ENCODE measurements at places on chromosomes 3 and 15.

GRCh38 chr3:165837058-165837525 is at the start of gene BCHE:
TSS of gene BCHE (minus strand) at chr3:165837423. CDS start at chr3:165831033, 6,390 bp downstream.
- peak; percentile 2 for DNase-seq

DNA sequence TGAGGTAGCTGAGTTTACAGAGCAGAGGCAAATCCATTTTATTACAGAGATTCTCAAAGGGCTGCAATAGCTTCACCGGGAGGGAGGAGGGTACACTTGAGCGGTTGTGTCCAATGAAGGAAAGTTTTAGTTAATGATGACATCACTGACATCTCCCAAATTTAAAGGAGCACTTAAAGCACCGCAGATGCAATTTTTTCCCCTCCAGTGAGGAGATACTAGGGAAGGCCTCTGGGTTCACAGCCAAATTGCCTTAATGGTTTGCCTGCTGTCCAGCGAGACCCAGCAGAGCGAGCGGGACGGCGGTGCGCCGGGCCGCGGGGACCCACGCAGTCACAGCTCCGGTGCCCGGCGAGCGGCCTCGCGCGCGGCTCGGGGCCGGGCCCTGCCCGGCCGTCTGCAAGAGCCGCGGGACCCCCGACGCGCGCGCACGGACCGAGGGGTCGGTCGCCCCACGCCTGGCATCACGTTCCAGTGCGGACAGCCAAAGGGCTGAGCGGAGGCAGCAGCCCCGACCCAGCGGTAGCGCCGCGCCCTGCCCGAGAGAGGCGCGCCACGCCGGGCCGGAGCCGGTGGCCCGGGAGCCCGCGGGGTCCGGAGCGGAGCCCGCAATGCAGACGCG is 160.5 kb upstream of the CHRNA7 start:
- no peak for DNase-seq

GRCh38 chr3:189902230-189903186 is 218.2 kb downstream of the P3H2 start:
- DNase-seq: no peak

DNA sequence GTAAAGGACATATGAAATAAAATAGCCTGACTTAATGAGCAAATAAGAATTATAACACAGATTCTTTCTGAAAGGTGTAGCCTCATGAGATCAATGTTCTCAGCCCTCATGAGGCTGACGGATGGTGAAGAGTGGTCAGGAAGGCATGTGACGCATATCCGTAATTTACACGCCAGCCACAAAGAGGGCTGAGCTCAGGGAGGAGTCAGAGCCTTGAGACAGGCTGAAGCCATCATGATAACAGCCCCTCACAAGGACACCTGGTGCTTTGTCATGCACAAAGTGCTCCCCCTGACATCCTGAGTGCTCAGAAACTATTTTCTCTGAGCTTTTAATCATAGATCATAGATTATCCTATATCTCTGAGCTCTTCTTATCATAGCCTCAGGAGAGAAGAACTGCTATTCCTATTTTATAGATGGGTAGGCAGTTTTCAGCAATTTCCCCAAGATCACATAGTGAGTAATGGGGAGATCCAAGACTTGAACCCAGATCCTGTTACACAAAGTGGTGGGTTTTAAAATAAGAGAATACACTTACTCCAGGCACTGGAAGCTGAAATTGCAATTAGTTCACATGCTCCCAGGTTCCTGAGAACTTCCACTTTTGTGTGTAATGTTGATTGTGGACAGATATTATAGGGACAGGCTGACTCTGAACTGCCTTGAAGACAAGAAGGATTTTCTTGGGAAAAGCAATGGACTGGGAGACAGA is 267.1 kb downstream of the RPLP1 start:
- DNase-seq: no peak

GRCh38 chr3:100100425-100100824 is 13.9 kb downstream of the FILIP1L start:
- DNase-seq: no peak

DNA sequence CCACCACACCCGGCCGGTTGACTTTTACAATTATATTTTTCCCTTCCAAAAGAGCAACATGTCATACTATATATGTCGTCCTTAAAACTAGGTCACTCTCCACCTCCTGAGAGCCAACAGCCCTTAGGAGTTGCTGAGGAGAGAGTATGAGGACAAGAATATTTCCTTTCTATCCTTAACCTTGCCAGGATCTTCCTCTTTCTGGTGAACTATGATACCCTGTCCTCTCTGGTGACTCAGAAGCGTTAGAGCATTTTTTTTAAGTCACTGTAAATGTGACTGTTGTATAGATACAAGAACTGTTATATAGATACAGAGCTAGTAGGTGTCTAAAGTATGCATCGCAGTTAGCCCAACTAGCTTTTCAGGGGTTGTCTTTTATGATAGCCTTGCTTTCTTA is 33.7 kb upstream of the MTHFS start:
- no peak for DNase-seq

DNA sequence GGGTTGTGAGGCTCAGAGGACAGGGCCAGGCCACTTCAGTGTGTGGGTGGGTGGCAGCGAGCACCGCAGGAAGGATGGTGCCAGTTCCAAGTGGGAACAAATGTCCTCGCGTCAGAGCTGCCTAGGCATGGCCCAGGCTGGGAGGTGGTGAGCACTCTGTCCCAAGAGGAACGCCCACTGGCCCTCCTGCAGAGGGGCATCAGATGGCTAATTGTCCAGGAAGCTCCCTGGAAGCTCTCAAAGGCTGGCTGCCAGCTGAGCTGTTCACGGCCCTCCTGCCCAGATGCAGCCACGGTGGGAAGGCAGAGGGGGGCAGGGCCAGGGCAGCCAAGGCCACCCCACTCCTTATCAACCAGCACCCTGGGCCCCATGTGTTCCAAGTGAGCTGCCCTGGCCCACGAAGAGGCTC is 55.2 kb downstream of the IQSEC1 start:
- no peak for DNase-seq

GRCh38 chr3:174270841-174271240 is 588.3 kb upstream of the NAALADL2 start:
- no peak for DNase-seq

- no peak for DNase-seq
Observed at GRCh38 chr3:69698728-69699127, 40.5 kb upstream of the MITF start.

GRCh38 chr3:5021116-5022092 is 42.2 kb downstream of the BHLHE40 start:
- no peak for DNase-seq

DNA sequence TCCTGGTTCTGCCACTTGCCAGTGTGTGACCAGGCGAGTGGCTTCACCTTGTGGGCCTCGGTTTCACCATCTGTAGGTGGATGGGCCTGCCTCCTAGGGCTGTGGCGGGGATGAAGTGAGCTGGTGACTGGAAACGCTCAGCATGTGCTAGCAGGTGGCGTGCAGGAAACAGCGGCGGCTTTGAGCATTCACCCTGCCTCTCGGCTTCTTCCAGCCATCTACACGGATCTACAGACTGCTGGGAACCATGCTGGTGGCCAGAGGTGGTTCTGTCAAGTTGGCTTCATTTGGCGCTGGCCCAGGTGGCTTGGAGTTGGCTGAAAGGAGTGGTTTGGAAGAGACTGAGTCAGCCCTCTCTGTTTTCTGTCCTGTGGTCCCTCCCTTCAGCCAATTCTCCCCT is 106.3 kb downstream of the NUP210 start:
- DNase-seq: no peak

GRCh38 chr15:68822818-68823217 is 2.1 kb upstream of the ANP32A start:
- no peak for DNase-seq

DNA sequence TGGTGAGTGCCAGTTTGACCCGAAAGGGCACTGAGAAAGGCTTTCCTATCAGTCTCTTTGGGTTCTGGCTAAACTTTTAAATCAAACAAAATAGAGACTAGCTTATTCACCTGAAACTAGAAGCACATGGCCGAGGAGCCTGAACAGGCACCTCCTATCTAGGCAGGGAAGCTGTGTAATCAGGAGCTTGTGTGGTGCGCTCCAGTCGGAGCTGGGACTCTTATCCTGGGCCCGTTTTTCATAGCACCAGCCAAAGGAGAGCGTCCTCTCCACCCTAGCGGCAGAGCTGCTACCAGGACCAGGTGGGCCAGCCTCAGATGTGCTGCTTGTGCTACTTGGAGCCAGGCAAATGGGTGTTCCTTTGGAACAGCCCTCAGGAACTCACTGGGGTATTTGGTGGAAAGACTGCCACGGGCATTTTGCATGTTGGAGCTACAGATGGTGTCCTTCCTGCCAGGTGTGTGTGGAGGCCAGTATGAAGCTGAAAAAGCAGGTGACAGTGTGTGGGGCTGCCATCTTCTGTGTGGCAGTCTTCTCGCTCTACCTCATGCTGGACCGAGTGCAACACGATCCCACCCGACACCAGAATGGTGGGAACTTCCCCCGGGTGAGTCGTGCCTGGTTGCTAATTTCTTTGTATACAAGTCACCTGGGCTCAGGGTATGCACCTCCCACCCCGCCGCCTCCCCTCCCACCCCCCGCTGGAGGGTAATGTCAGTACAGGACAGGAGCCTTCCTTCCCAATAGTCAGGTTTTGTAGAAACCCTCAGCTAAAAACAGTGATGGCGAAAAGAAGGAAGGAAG is 833 bp downstream of the MAN2A2 start:
- DNase-seq: peak; percentile 52

- DNase-seq: no peak
Observed at GRCh38 chr15:69389426-69389825, 24.7 kb upstream of the KIF23 start.

DNA sequence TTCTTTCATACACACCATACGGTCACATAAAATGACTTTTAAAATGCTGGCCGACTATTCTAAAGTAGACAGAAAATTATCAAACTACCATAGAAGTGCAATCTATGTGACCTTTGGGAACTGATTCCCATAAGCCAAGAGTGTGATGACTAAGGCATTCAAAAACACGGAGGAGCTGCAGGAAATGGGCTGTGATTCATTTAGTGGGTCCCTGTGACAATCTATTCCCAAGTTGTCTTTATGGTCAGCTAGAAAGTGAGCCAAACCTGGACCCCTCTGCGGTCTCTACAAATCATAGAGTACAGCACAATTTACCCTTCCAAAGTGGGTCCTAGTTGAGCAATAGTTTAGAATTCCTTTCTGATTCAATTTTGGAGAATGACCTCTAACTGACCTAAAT is 251.5 kb upstream of the CBLB start:
- DNase-seq: no peak

- DNase-seq: no peak
Observed at GRCh38 chr3:149507491-149508324, 33.2 kb downstream of the TM4SF4 start.

DNA sequence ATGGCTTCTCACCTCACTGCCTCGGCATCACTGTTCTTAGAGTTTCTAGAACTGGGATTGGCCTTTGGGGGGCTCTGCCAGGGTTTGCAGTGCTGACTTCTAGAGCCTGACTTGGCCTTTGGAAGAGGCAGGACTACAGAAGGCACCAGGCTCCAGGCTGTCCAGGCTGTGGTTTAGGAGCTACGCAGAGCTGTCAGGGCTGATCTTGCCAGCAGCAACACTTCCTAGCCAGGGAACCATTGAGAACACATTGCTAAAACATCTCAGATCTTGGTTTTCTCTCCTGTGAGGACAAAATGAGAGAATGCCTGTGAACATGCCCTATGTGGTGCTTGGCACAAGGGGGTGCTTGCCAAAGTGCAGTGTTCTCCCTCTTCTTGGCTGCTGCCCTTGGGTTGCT is 34.6 kb upstream of the APEH start:
- no peak for DNase-seq

DNA sequence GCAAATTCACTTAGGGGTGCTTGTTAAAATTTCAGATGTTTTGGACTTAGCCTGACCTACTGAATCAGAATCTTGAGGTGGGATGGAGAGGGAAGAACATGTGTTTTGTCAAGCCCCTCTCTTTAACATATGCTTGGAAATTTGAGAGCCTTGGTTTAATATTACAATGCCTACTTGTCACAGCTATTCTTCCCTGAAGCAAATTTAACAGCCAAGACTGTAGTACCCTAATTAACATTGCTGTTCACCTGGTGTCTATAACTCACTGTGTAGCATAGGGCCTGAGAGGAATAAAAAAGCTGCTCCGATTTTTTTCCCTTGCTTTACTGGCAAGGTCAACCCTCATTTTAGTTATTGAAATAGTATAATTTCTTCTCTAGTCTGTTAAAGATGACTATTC is 880.1 kb downstream of the CADM2 start:
- DNase-seq: no peak

DNA sequence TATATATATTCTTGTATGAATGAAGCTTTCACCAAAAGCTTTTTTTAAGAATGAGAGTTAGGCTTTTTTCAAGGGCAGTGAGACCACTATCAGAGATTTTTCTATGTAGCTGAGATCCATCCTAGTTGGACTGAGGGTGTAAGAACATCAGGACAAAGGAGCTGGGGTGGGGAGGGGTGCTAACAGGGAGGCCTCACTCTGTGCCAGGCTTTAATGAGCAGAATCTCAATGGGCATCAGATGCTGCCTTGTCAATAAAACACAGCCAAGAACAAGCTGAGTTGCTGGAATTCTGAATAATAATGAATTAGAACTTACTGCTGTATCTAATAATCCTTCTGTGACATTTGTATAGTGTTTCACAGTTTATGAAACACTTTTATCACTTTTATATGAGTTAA is 41.4 kb upstream of the USP3 start:
- peak; percentile 10 for DNase-seq

DNA sequence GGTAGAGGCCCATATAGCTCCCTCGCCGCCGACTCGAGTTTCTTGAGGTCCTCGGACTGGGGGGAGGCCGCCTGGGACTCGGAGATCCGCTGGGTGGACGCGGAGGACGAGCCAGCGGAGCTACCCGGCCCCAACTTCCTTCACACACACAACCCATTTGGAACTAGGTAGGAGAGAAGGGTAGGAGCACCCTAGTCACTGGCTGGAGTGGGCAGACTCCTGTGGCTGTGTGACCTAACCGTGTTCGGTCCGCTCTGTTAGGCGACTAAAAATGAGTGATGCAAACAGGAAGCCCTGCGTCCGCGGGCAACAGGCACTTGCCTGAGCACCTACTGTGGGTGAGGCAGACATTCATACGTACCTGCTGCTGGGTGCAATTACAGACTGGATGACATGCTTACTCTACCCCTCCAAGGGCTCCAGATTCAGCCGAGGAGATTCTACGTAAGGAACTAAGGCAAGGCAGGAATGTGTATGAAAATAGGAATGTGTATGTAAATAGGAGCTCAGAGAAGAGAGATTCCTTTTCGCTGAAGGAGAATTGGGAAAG is 4.6 kb upstream of the SIN3A start:
- no peak for DNase-seq

DNA sequence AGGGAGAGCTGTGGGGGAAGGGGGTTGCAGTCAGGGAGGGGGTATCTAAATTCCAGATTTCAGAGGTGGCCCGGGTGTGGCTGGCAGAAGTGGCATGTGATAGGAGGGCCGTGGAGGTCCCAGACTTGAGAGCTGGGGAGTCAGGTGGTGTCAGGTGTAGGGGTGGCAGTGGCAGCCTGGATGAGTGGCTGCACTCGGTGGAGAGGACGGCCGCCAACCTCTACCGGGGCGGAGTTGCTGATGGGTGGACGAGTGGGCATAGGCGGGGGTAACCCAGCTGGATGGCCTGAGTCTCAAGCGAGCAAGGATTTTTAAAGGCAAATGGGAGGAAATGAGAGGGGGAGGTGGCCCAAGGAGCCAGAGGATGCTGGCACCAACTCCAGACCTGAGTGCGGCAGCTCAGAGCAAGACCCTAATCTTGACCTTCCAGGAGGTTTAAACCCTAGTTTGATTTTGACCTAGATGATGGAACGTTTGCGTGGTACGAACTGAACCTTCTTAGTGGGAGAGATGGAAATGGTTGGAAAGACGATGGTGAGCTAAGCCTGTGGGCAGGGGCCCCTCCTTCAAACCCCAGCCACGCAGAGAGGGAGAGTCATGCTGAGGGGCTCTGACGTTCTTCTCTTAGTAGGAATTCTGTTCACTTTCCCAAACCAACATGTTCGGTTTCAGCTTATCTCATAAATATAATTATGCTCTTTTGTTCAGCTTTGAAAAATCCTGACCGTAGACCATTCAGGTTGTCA is 8.0 kb downstream of the TRAK1 start:
- no peak for DNase-seq

Measured in C1 segment of cervical spinal cord (tissue), 14 donors.